ENCODE measurements at places on chromosomes 12 and 14. TPM values are rescaled to one million over a fixed set of nuclear protein-coding genes. Genes with fewer than 3 reads are reported as not detected.

GRCh38 chr14:64729386-64730060, 25.3 kb downstream of the PLEKHG3 start:
- H3K27ac ChIP-seq = no peak overlapping the region
- peaks cover 19% of the 10 kb centered on the region for H3K36me3 ChIP-seq
- H3K4me3 ChIP-seq = no peak overlapping the region
- H3K4me1 ChIP-seq = peaks cover 23% of the 10 kb centered on the region
- DNase-seq = no peak
- H3K27me3 ChIP-seq = no peaks in the 10 kb centered on the region

NPFF gene
- not detected for total RNA-seq

DNA sequence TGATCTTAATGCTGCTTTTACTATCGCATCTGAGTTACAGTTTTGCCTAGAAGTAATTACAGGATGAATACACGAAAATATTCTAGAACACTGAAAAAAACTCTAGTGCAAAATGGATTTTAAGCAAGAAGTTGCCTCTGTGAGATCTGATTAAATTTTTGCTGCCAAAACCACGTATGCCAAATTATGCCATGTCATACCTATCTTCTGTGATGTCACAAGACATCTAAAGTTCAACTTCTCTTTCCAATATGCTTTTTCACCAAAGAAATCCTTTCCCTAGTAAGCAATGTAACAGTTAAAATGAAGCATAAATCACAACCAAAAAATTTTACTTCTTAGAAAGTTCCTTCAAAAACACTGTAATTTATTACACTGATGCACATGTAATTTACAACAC, 39.6 kb downstream of the HECTD4 start:
- no peaks in the 10 kb centered on the region for H3K27me3 ChIP-seq
- no peak for DNase-seq
- H3K4me3 ChIP-seq = no peak overlapping the region
- H3K36me3 ChIP-seq = no peaks in the 10 kb centered on the region
- H3K4me1 ChIP-seq = peaks cover under 1% of the 10 kb centered on the region

FAM222A gene
- 1.2 TPM for total RNA-seq

- no peaks in the 10 kb centered on the region for H3K36me3 ChIP-seq
- DNase-seq = peak; percentile 74
- no peak overlapping the region for H3K4me3 ChIP-seq
- no peak overlapping the region for H3K27ac ChIP-seq
- peaks cover 6% of the 10 kb centered on the region for H3K4me1 ChIP-seq
- H3K27me3 ChIP-seq = no peaks in the 10 kb centered on the region
These were observed 240.7 kb upstream of the PLEKHG7 start for GRCh38 chr12:92462049-92462448.

- no peak for DNase-seq
- H3K36me3 ChIP-seq = no peaks in the 10 kb centered on the region
- H3K27ac ChIP-seq = no peak overlapping the region
- H3K27me3 ChIP-seq = no peaks in the 10 kb centered on the region
- H3K4me1 ChIP-seq = no peaks in the 10 kb centered on the region
These were observed 5.9 kb downstream of the SERPINA6 start for GRCh38 chr14:94317259-94317658.

CCND2 gene
- total RNA-seq = 607 TPM

TESPA1 gene
- 0.23 TPM for total RNA-seq

DNA sequence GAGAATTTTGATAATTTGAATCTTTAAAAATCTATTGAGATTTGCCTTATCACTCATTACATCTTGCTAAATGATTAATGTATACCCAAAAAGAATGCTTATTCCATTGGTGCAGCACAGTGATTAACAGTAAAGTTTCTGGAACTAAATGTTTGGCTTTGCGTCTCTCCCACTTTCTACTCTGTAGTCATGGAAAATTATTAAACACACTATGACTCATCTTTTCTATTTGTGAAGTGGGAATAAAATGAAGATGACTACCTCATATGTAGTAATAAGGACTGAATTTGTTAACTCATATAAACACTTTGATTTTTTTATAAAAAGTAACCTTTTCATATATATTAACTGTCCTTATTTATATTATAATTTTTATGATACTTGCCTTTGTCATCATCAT, 118.1 kb downstream of the RERGL start:
- H3K27ac ChIP-seq = no peak overlapping the region
- DNase-seq = peak; percentile 0
- no peaks in the 10 kb centered on the region for H3K4me1 ChIP-seq
- H3K36me3 ChIP-seq = no peaks in the 10 kb centered on the region
- no peak overlapping the region for H3K4me3 ChIP-seq

L3HYPDH gene
- total RNA-seq = 62.8 TPM

TAS2R31 gene
- 2.2 TPM for total RNA-seq

DNA sequence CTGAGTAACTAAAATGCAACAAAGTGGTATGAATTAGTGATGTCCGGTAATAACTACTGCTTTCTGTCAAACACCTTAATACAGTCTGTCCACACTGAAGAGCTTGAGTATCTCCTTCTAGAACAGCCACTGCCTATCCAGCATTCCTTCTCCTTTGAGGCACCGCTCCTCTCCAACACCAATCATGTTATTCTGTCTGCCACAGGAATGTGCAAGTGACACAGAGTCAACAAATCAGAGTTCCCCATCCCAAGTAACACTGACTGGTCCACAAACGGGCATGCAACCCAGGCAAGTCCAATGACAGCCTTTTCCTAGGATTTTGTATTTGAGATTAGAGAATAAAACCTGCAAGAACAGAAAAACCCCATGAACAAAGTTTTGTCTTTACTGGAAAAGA, 3.8 kb downstream of the GXYLT1 start:
- no peak overlapping the region for H3K4me3 ChIP-seq
- DNase-seq = peak; percentile 79
- no peaks in the 10 kb centered on the region for H3K27me3 ChIP-seq
- H3K4me1 ChIP-seq = peaks cover 10% of the 10 kb centered on the region

GRCh38 chr12:113232840-113233585, 11.7 kb downstream of the TPCN1 start:
- no peak overlapping the region for H3K4me3 ChIP-seq
- H3K4me1 ChIP-seq = peaks cover 33% of the 10 kb centered on the region
- H3K36me3 ChIP-seq = no peaks in the 10 kb centered on the region
- no peaks in the 10 kb centered on the region for H3K27me3 ChIP-seq

GRCh38 chr12:51383269-51383905, 7.8 kb downstream of the GALNT6 start:
- no peak overlapping the region for H3K4me3 ChIP-seq
- H3K27me3 ChIP-seq = no peaks in the 10 kb centered on the region
- H3K36me3 ChIP-seq = no peaks in the 10 kb centered on the region
- H3K27ac ChIP-seq = no peak overlapping the region

INSM2 gene
- total RNA-seq = not detected

- peaks cover 9% of the 10 kb centered on the region for H3K27me3 ChIP-seq
- no peak overlapping the region for H3K27ac ChIP-seq
- peak; percentile 6 for DNase-seq
- no peaks in the 10 kb centered on the region for H3K36me3 ChIP-seq
- H3K4me1 ChIP-seq = peaks cover 3% of the 10 kb centered on the region
These were observed 259.0 kb upstream of the E2F7 start for GRCh38 chr12:77324416-77324762.

DNA sequence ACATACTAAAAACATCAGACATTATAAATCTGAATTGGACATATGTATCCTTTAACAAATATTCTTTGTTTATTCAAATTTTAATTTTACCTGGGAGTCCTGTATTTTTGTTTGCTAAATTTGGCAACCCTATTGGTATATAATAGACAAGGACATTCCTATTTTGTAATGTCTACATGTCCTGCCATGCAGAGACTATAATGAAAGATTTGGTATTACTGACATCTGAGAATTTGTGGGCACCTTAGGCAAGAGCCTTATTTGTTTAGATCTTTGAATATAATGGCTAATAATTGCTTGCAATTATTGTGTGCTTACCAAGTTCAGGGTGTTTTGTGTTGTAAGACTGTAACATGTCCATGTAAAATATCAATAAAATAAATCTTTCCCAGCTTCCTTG, 334.4 kb downstream of the KCNH5 start:
- no peak for DNase-seq
- H3K36me3 ChIP-seq = no peaks in the 10 kb centered on the region
- no peak overlapping the region for H3K4me3 ChIP-seq
- H3K27ac ChIP-seq = no peak overlapping the region
- no peaks in the 10 kb centered on the region for H3K4me1 ChIP-seq

DNA sequence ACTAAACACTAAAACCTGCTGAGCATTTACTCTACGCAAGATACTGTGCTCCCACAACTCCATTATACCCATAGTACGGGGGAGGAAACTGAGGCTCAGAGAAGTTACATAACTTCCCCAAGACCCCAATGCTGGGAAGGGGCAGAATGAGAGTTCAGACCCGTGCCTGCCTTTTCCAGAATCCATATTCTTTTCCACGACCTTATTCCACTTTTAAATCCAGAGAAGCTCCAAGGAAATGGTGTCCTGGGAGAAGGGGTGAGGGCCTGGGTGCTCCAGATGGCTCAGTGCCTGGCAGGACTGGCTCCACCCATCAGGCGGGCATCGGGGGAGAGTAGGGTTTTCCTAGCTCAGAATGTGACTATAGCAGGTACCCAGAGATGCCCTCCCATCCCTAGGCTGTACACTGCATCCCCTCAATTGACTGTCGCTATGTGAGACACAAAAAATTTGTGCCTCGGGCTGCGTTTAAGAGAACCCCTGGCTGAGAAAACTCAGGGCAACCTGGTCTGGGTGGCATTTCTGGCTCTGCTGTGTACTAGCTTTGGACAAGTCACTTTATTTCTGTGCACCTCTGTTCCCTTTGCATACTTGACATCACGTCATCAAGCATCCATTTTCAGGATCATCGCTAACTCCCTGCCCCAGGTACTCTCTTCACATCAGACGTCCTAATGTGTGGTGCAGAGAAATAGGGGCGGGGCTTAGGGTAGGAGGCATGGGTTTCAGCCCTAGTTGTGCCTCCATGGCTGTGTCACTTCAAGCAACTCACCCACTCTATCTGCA, 11.6 kb upstream of the IQSEC3 start:
- peaks cover 14% of the 10 kb centered on the region for H3K27me3 ChIP-seq
- no peaks in the 10 kb centered on the region for H3K36me3 ChIP-seq
- H3K4me3 ChIP-seq = no peak overlapping the region
- no peak overlapping the region for H3K27ac ChIP-seq
- no peaks in the 10 kb centered on the region for H3K4me1 ChIP-seq
